Stimulated activated CD8-positive, alpha-beta memory T cell treated with anti-CD3 and anti-CD28 coated beads, Interleukin-15, amount 100 ng/mL, for 48 hours (primary cell): ENCODE measurements at places on chromosomes 6 and 20.

- no peak for DNase-seq
Observed at GRCh38 chr6:26199773-26200764, 112.8 kb downstream of the HFE start.

- no peak for DNase-seq
Observed at GRCh38 chr6:166477647-166478365, 95.1 kb upstream of the MPC1 start.

GRCh38 chr20:53032478-53032932, 60.3 kb downstream of the TSHZ2 start:
- DNase-seq: no peak

DNA sequence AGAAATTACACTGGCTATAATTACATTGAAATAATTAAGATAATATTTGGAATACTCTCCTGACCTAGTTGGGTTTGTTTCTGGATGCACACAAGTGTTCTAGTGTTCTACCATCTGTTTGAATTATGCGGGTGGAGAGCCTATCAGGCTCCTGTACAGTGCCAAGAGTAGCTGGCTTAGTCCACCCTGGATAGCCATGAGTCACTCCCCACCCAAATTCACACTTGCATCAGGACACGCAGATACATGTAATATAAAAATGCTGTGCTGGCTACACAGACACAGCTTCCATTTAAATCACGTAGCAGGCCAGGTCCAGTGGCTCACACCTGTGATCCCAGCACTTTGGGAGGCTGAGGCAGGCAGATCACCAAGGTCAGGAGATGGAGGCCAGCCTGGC, 686.2 kb upstream of the SLC35B3 start:
- no peak for DNase-seq

DNA sequence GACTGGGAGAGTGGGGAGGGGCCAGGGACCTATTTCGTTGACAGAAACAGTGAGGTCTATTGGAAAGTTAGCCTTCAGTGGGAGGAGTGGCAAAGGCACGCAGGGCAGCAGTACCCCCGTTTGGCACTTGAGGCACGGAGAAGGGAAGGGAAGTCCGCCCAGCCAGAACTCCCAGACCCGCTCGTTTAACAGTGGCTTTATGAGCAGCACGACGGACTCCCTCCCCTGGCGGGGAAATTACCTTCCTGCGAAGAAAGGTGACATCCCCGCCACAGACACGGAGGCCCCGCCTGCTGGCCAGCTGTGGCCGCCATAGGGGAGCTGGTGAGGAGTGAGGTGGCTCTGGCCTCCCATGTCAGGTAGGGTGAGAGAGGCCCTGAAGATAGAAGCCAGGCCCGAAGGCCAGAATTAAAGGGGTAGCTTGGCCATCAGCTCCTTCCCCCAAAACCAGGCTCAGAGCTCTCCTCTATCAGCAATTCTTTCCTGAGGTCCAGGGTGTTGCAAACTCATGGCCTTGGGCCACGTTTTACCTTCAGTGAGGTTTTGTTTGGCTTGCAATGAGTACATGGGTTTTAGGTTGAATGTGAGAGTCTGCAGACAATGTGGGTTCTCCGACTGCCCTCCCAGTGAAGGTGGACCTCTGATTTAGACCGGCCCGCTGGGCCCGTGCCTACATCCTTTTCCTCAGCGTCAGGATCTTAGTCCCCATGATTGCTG, 123.7 kb downstream of the MRPL14 start:
- DNase-seq: no peak

DNA sequence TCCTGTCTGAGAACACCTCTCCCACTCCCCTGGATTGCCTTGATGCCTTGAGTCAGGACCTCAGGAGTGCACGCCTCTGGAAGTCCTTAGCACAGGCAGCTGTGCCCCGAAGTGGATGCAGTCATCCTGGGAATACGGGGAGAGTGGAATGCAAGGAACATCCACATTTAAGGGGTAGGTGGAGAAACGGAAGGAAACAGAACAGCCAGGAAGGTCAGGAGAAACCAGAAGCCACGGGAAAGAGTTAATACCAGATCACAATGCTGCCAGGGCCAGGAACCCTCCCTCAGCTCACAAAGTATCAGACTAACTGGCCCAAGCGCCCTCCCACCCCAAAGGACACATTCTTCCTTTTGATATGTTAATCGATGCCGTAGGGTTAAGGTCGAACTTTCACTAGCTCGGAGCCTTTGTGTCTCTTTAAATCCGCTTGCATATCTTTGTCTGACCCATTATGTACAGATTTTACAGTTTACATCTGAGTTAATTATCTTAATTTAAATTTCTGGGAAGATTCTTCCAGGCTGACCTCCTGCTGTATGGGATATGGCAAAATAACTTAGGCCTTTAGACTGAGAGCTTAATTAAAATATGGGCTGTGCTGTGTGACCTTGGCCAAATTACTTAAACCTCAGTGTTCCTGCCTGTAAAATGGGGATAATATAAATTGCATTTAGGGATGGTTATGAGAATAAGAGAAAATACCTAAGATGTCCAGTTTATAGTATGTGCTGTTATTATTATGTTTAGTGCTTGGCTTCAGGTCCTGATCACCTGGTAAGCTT, 24.0 kb upstream of the CCND3 start:
- no peak for DNase-seq

DNA sequence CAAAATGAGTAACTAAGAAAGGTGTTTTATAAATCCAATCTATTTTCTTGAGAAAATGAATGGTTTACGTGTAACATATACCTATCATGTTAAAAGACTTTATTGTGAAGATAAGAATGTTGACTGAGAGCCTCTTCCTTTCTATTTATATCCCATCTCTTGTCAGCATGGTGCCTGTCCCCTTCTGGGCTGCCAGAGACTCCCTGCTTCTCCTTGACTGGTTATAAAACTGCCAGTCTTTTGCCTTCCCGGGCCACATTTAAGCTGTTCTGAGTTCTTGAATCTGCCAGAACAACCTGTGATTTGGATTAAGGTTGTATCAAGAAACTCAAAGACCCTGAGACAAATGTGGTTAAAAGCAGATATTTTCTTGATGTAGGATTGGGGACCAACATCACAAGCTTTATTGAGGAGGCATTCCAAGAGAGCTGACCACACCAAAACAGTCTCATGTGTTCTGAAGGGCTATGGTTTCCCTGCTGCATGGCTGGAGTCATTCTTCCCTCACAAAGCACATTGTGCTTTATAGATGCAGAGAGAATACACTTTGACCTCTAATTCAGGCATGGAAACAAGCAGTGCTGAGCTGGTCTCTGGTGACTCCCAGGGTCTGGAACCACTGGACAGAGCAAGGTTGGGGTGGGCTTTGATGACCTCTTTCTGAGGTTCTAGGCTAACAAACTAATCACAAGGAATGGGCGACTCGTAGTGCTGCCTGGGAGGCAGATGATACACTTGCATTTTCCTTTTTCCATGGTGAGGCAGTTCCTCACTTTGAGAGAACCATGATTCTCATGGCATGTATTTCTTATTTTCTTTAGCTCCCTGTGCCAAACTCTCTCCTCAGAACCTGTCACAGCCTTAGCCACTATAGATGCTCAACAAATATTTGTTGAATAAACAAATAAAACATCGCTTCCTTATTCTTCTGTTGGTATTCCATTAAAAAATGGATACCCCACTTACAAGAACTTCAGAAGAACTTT, 205.0 kb upstream of the PREP start:
- no peak for DNase-seq

GRCh38 chr20:6347916-6348315, 225.1 kb upstream of the FERMT1 start:
- no peak for DNase-seq

DNA sequence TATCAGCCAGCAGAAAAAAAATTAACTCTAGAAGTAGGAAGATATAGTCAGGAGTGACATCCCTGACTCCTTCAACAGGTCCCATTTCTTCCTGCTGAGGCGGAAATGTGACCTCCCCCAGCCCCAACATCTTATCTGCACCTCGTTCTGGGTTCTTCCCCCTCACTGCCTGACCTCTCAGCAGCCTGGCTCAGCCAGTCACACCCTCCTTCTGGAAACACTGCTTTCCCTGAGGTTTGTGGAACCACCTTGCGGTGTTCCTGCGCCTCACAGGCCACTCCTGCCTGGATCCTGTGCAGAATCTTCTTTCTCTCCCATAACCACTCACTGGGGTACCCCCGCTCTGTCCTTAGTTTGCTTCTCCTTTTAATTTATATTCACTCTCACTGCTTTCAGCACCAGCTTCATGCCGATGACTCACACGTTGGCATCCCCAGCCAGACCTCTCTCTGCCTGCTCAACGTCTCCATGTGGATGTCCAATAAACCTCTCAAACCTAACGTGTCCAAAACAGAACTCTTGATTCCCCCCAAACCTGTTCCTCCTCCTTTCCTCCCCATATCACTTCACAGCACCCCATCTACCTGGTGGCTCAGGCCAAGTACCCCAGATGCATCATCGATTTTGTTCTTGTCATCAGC, 222.8 kb upstream of the PLN start:
- no peak for DNase-seq

DNA sequence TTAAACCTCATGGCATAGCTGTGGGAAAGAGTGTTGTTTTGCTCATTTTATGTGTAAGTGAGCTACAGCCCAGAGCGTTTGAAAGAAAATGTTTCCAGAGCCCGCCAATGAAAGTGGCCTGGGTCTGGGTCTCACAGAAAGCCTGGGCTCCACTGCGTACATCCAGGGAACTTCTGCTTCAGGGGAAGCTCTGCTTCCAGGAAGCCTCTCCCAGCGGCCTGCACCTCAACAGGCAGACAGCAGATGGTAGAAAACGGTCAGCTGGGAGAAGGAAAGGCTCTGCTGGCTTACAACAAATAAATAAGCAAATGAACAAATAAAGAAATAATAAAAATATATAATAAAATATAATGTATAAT, 270.5 kb upstream of the SUPT3H start:
- DNase-seq: no peak

DNA sequence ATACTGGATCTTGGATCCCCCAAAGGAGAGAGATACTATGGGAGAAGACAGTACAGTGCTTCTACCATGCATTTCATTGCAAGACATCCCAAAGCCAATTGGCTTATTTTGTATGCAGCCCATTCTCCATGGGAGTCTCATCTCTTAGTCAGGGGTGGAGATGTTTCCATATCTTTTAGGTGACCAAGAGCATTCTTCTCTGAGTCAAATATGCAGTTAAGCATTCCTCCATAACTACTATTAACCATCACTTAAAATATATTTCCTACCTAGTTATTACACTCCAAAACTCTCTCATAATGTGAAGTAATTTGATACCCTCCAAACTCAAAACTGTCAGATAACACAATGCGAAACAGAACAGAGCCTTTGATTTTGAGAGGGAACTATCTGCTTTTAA, 542.6 kb downstream of the HDGFL1 start:
- no peak for DNase-seq

GRCh38 chr20:36214684-36215256, 21.5 kb upstream of the AAR2 start:
- no peak for DNase-seq

GRCh38 chr20:36817496-36817895, 43.9 kb upstream of the DSN1 start:
- DNase-seq: no peak

DNA sequence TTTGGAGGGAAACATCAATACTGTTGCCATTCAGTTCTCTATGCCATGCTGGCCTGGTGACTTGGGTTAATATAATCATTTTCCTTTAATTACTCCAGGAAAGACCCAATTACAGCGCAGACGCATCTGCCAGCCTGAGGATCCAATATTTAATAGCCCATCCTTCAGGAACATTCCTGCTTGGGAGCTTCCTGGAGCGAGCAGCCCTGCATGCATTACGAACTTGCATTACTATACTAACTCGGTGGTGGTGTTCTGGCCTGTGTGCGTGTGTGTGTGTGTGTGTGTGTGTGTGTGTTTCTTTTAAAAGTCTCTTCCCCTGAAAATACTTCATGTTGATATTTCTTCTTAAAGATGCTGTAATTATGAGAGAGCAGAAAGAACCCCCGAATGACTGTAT, 26.5 kb downstream of the PMEPA1 start:
- DNase-seq: no peak

GRCh38 chr6:169930799-169931198, 179.4 kb downstream of the ERMARD start:
- DNase-seq: no peak

DNA sequence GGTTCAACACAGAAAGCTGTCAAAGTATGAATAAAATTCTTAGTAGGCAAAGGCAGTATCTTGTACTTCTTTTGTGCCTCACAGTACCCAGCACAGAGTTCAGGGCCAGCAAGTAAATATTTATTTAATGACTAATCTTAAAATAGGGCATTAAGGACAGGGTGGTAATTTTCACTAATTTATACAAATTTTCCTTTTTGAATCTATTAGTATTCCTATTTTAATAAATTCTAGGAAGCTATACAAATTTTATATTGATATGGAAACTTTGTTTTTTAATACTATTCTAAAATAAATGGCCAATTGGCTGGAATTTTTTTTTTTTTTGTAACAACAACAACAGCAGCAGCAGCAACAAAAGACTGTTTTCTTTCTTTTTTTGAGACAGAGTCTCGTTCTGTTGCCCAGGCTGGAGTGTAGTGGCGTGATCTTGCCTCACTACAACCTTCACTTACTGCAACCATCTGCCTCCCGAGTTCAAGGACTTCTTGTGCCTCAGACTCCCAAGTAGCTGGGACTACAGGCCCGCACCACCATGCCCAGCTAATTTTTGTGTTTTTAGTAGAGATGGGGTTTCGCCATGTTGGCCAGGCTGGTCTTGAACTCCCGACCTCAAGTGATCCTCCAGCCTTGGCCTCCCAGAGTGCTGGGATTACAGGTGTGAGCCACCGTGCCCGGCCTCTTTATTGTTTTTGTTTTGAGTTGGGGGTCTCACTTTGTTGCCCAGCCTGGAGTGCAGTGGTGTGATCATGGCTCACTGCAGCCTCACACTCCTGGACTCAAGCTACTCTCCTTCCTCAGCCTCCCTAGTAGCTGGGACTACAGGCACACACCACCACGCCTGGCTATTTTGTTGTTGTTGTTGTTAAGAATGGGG, 85.2 kb downstream of the FKBP5 start:
- no peak for DNase-seq

DNA sequence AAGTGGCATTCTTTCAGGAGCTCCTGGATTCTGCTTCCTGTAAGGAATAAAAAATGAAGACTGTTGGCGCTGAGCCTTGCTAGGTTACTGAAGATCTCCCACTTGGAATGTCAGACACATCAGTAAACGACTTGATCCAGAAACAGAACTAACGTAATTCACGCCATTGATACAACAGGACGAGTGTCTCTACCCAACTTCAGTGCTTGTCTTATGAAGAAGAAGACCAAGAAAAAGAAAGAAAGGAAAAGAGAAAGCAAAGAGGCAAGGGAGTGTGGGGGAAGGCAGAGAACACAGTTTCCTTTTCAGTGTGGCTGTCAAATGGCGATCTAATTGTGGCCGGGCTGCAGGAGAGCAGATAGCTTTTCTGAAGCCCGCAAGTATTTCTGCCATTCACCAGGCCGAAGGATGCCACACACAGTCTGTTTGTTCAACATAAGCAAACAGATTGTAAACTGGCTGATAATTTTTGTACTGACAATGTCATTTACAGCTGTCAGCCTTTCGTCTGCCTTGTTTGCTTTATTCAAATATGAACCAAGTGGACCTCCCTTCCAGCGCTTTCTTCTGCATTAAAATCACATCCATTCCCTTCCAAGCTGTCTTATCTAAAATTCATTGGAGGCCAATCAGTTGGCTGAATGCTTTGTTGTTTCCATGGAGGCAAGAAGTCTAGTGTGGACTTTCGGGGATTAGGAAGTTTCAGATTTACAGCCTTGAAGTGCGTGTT, 180.6 kb downstream of the FOXA2 start:
- DNase-seq: no peak

GRCh38 chr6:53250176-53251032, 98.3 kb downstream of the ELOVL5 start:
- no peak for DNase-seq

GRCh38 chr6:14320332-14320731, 202.8 kb downstream of the CD83 start:
- DNase-seq: no peak
